Mammary microvascular endothelial cell (primary cell): ENCODE measurements at places on chromosomes 4 and X. TPM values are rescaled to one million over a fixed set of nuclear protein-coding genes. Genes with fewer than 3 reads are reported as not detected.

CFP gene
- 0.20 TPM in 1 of 2 replicates, not detected in the other for total RNA-seq

GDPD2 gene
- not detected in 2 replicates for total RNA-seq

MAGEA11 gene
- total RNA-seq, result not detected in 2 replicates

NSUN7 gene
- 0.34 and 0.87 TPM in 2 replicates for total RNA-seq

NDNF gene
- 0.33 and 0.39 TPM in 2 replicates for total RNA-seq

SULT1E1 gene
- 0.34 TPM in 1 of 2 replicates, not detected in the other for total RNA-seq

FAT4 gene
- total RNA-seq, result 14.6 and 19.2 TPM in 2 replicates

MAGEB10 gene
- total RNA-seq, result not detected in 2 replicates

FGA gene
- not detected in 2 replicates for total RNA-seq

CDS1 gene
- total RNA-seq, result under 0.01 TPM in 1 of 2 replicates, not detected in the other

IBSP gene
- not detected in 2 replicates for total RNA-seq

RNF175 gene
- total RNA-seq, result not detected in 2 replicates

GABRG1 gene
- total RNA-seq, result not detected in 2 replicates

CTAG1B gene
- total RNA-seq, result not detected in 2 replicates

IL21 gene
- total RNA-seq, result not detected in 2 replicates
